ENCODE measurements at places on chromosomes 4 and X. TPM values are rescaled to one million over a fixed set of nuclear protein-coding genes. Genes with fewer than 3 reads are reported as not detected.

The MAGEC3 gene
- total RNA-seq = not detected

The MAGEH1 gene
- total RNA-seq = 19.1 TPM

The RHOXF2B gene
- not detected for total RNA-seq

The MAP3K15 gene
- total RNA-seq = 0.31 TPM

GRCh38 chr4:60042941-60043340 is 1157.2 kb upstream of the ADGRL3 start:
- no peak overlapping the region for H3K4me3 ChIP-seq
- H3K27me3 ChIP-seq = no peaks in the 10 kb centered on the region
- no peaks in the 10 kb centered on the region for H3K36me3 ChIP-seq

GRCh38 chr4:83974111-83974780 is 438.3 kb downstream of the GPAT3 start:
- no peaks in the 10 kb centered on the region for H3K4me1 ChIP-seq
- H3K4me3 ChIP-seq = no peak overlapping the region
- no peak overlapping the region for H3K27ac ChIP-seq
- no peaks in the 10 kb centered on the region for H3K27me3 ChIP-seq
- H3K36me3 ChIP-seq = no peaks in the 10 kb centered on the region

DNA sequence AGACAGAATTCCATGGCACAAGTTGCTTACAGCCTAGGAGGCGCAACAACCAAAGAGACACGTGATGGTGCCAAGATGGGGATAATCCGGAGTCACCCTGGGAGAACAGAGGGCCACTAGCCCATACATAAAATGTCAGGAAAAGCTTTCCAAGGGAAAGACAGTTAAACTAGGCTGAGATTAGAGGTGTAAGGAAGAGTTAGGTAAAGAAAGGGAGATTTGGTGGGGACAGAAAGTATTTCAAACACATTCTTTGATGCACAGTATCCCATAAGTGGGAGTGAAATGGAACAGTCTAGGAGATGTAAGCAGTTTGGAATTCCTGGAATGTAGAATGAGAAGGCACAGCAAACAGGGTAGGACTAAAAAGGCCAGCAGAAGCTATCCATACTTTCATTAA is 860.9 kb upstream of the LCORL start:
- H3K27ac ChIP-seq = no peak overlapping the region
- no peak overlapping the region for H3K4me3 ChIP-seq
- no peaks in the 10 kb centered on the region for H3K4me1 ChIP-seq
- no peak for DNase-seq
- no peaks in the 10 kb centered on the region for H3K27me3 ChIP-seq
- H3K36me3 ChIP-seq = no peaks in the 10 kb centered on the region

DNA sequence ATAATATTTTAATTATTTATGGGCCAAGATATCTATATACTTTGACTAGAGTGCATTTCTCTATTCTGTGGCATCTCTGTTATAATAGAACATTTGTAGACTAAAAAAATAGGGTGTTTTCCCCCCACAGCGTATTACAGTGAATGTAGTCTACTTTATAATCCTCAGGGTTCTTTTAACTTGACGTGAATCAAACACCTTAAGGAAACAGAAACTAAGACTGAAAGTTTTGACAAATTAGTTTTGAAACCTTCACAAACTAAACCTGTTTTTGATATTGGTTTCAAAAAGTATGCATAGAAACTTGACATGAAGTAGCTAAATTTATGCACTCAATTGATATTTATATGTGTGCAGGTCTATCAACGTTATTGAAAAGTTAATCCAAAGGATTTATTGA is 1963.1 kb upstream of the TENM3 start:
- H3K27me3 ChIP-seq = no peaks in the 10 kb centered on the region
- no peak overlapping the region for H3K27ac ChIP-seq
- H3K4me1 ChIP-seq = no peaks in the 10 kb centered on the region

DNA sequence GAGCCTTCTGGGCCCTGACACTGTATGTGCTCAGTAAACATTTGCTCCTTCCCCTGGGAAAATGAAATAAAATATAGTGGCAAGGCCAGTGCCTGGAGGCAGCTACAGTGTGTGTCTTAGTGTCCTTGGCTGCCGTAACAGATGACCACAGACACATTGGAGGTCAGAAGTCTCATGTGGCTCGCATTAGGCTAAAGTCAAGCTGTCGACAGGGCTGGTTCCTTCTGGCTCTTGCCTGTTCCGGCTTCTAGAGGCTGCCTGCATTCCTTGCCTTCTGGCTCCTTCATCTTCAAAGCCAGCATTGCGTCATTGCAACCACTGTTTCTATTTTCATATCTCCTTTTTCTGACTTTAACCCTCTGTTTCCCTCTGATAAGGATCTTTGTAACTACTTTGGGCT is 83.6 kb upstream of the STX18 start:
- H3K27ac ChIP-seq = no peak overlapping the region
- H3K27me3 ChIP-seq = no peaks in the 10 kb centered on the region
- peaks cover 3% of the 10 kb centered on the region for H3K4me1 ChIP-seq
- DNase-seq = no peak

GRCh38 chr4:128653527-128654444 is 155.7 kb upstream of the JADE1 start:
- no peak for DNase-seq
- no peak overlapping the region for H3K27ac ChIP-seq
- no peaks in the 10 kb centered on the region for H3K36me3 ChIP-seq
- peaks cover 1% of the 10 kb centered on the region for H3K27me3 ChIP-seq
- no peak overlapping the region for H3K4me3 ChIP-seq
- H3K4me1 ChIP-seq = no peaks in the 10 kb centered on the region

DNA sequence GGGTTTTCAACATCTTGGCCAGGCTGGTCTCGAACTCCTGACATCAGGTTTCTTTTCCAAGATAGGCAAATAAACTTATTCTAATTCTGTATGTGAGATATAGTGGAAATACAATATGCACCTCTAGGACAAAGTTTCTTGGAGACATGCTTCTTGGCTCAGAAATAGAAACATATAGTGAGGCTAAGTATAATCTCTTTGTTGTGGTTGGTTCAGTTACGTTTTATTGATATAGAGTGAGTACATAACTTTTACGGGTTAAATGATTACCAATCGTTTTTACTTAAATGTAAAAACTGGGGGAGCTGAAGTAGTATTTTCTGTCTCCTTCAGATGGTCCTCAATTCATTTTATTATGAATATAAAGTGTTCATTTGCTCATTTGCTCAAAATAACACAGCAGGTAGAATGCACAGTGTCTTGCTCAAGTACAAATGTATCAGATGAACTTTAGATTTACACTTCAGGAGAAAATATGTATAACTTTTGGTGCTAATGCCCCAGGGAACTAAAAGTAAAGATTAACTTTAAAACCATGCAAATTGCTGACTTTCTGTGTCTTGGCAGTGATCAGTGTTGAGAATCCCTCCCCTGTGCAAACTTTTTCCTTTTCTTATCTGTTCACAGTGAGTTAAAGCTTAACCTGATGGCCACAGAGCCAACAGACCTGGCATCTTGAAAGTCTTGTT is 77.6 kb downstream of the AFF1 start:
- no peak for DNase-seq
- no peak overlapping the region for H3K27ac ChIP-seq

- no peak for DNase-seq
- H3K27ac ChIP-seq = no peak overlapping the region
- no peak overlapping the region for H3K4me3 ChIP-seq
- H3K36me3 ChIP-seq = no peaks in the 10 kb centered on the region
- no peaks in the 10 kb centered on the region for H3K27me3 ChIP-seq
- H3K4me1 ChIP-seq = no peaks in the 10 kb centered on the region
Observed at GRCh38 chrX:149152941-149153340, 352.2 kb downstream of the IDS start.

DNA sequence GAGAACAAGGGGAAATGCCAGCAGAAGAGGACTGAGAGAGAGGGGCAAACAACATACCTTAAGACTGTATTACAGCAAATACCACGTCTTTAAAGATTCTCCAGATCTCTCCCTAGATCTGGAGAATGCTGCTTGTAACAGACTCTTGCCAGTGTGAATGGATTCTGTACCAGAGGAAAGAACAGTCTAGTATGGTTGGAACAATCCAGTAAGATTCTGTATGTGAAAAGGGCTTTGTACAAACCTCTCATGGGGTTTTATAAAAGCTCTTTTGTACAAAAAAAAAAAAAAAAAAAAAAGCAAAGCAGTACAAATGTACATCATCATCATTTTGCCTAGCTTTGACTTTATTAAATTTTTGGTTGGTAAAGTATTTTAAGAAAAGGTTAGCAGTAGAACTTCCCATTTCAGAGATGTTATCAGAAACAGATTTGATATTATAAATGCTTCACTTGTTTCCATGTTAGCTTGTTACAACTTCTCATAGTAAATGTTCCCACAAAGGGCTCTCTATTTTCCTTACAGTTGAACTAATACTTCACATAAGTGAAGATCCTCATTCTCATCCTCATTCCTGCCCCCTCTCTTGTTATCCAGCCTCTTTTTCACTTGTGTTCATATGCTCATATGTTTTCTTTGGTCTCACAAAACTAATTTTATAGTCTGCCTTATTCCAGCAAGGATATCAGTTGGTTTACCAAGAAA is 144.2 kb downstream of the EDA start:
- no peaks in the 10 kb centered on the region for H3K36me3 ChIP-seq
- no peak overlapping the region for H3K4me3 ChIP-seq
- H3K27ac ChIP-seq = no peak overlapping the region
- no peaks in the 10 kb centered on the region for H3K4me1 ChIP-seq

DNA sequence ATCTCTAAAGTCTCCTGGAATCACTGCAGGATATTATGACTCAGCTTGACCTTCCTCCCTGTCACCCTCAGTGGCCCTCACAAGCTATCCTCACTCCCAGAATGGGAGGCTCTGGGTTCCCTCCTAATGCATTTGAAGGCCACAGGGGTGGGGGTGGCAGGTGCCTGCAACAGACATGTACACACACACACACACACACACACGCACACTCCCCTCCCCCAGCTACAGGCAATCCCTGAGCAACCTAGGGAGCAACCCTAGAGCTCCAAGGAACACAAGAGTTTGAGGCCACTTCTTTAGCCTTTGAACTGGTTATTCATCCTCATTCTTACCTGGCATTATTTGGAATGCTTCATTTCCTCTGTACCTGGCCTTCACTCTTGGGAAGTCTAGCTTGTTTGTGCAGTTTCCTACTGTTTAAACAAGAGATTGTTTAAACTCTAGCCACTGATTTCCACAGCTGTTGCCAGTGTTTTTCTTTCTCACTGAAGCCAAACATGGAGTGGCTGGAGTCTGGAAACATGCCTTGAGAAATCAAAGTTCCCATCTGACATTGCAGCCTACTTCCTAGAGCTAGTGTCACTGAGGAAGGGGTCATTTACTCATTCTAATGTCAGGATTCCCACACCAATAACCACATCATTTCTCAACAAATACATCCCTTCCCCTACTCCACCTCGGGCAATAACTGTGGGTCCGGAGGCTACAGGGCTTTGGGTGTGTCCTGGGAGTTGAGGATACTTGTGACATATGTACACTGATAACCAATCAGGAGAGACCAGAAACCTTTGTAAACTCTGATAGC is 37.7 kb downstream of the MAOA start:
- H3K27ac ChIP-seq = no peak overlapping the region
- H3K27me3 ChIP-seq = no peaks in the 10 kb centered on the region
- no peak overlapping the region for H3K4me3 ChIP-seq
- H3K4me1 ChIP-seq = no peaks in the 10 kb centered on the region
- no peak for DNase-seq

DNA sequence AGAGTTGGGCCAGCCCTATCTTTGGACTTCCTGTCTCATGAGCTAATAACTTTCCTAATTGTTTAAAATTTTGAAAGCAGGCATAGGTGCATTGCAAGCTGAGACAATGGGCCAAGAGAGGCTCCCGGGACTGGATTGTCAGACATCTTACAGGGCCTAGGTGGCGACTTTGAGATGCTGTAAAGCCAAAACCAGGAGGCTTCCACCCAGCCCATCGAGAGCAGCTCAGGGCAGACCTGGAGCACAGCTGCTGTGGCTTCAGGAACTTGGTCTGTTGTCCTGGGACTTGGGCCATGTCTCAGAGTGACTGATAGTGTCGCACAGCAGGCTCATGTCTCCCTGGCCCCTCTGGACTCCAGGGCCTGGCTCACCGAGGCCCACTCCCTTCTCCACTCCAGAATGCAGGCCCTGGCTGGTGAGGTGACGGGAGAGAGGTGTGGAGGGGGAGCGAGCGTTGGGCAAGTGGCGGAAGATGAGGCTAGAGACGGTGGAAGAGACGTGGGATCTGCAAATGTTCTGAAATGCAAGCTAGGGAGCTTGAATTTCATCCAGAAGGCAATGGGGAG is 24.1 kb upstream of the MTM1 start:
- H3K4me3 ChIP-seq = no peak overlapping the region
- peak; percentile 33 for DNase-seq
- no peaks in the 10 kb centered on the region for H3K27me3 ChIP-seq
- no peak overlapping the region for H3K27ac ChIP-seq
- no peaks in the 10 kb centered on the region for H3K36me3 ChIP-seq

DNA sequence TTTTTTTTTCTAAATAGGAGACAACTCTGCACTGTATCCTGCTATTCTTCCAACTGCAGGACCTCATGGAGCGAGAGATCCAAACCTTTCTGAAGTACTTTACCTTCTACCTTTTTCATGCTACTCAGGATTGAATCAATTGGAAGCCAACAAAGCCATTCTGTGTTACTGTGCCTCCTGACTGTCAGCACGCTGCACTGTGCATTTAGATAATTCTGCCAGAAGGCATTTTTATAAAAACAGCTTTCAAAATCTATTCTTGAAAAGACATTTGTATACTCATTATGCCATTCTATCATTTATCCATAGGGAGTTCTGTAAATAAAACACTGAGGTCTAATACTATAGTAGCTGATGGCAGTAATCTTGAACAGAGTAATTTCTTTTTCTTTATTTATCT is 142.8 kb downstream of the SLIT2 start:
- no peaks in the 10 kb centered on the region for H3K4me1 ChIP-seq
- H3K27ac ChIP-seq = no peak overlapping the region
- DNase-seq = no peak
- no peaks in the 10 kb centered on the region for H3K27me3 ChIP-seq

DNA sequence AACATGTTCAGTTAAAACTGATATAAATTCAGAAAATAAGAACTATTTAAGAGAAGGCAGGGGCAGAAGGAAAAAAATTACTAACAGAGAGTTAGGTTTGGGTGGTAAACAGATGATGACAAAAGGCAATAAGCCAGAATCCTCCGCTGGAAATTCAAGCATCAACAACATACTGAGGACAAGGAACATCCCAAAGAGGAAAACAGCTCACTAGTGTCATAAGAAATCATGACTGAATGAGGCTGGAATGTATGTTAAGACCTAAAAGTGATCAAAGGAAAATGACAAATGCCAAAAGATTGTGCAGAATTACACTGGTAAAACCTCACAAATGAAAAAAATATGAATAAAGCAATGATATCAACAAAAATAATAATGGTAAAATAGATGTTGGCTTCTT is 88.4 kb downstream of the WDFY3 start:
- H3K27me3 ChIP-seq = no peaks in the 10 kb centered on the region
- H3K4me3 ChIP-seq = no peak overlapping the region
- no peaks in the 10 kb centered on the region for H3K36me3 ChIP-seq
- H3K27ac ChIP-seq = no peak overlapping the region
- DNase-seq = no peak
- H3K4me1 ChIP-seq = no peaks in the 10 kb centered on the region

- H3K4me1 ChIP-seq = peaks cover 19% of the 10 kb centered on the region
- peaks cover 8% of the 10 kb centered on the region for H3K36me3 ChIP-seq
- no peak for DNase-seq
- no peak overlapping the region for H3K4me3 ChIP-seq
- H3K27ac ChIP-seq = no peak overlapping the region
Observed at GRCh38 chr4:11475871-11476270, 47.2 kb upstream of the HS3ST1 start.

Data from activated CD4-positive, alpha-beta memory T cell treated with anti-CD3 and anti-CD28 coated beads for 36 hours (primary cell).